ENCODE measurements at places on chromosomes 1 and 21.

- DNase-seq: no peak
Observed at GRCh38 chr1:183777328-183777727, 27.6 kb upstream of the RGL1 start.

DNA sequence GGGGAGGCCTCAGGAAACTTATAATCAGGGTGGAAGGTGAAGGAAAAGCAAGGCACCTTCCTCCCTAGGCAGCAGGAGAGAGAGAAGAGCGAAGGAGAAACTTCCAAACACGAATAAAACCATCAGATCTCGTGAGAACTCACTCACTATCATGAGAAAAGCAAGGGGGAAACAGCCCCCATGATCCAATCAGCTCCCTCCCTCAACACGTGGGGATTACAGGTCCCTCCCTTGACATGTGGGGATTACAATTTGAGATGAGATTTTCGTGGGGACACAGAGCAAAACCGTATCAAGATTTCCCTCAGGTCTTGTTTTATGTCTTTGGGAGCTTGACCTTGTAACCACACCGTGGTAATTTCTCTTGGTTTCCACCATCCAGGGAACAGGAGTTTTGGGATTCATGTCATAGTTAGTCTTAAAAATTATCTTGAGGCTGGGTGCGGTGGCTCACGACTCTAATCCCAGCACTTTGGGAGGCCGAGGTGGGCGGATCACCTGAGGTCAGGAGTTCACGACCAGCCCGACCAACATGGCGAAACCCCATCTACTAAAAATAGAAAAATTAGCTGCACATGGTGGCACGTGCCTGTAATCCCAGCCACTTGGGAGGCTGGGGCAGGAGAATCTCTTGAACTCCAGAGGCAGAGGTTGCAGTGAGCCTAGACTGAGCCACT, 47.2 kb upstream of the NBPF3 start:
- DNase-seq: no peak

- no peak for DNase-seq
Observed at GRCh38 chr1:204222764-204223055, 8.9 kb upstream of the GOLT1A start.

DNA sequence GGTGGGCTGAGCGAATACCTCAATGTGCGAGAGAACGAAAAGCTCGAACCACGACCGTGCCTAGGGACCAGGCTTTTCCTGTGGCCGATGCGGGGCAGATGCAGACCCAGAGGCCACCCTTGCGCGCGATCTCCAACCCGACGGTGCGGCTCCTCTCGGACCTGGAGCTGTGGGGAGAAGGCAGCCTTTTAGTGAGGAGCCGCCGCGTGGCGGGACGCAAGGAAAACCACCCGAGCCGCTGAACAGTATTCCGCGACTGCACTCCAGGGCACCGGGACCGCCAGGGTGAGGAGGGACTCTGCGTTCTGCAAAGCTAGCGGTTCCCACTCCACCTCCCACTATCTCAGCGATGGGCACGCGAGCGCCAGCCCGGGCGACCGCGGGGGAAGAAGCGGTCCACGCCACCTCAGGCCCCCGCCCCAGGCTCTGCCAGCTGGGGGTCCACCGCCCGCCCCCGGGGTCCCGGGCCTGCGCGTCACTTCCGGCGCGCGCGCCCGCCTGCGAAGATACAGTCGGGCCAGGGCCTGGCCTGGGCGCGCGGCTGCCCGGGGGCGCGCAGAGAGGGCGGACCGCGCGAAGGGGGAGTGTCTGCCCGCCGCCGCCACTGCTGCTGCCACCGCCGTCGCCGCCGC, 66.5 kb upstream of the PRKACB start:
- peak; percentile 76 for DNase-seq

- no peak for DNase-seq
Observed at GRCh38 chr1:46723901-46724300, 5.0 kb upstream of the EFCAB14 start.

DNA sequence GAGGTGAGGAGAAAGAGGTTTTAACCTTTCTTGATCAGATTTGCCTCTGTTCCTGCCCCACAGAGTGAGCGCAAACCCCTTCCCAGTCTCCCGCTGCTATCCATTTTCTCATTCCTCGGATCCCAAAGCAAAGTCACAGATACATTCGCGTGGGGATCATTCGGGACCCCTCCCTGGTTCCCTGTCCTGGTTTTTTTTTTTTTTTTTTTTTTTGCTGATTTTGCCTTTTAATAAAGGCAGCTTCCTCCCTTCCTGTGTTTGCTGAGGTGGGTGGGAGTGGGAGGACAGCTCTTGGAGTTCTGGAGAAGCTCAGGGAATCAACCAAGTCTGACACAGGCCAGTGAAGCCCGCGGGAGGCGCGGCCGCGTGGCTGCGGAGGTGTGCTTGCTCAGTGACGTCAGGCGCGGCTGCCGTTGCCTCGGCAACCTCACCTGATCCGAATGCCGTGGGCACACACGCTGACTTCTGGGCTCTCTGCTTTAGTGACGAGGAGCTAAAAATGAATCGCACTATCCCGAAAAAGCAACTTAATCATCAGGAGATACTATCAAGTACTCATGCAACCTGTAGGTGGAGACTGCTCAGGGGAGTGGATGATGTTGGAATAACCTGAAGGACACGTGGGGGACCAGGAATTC, 106.4 kb downstream of the TBX19 start:
- DNase-seq: peak; percentile 77

DNA sequence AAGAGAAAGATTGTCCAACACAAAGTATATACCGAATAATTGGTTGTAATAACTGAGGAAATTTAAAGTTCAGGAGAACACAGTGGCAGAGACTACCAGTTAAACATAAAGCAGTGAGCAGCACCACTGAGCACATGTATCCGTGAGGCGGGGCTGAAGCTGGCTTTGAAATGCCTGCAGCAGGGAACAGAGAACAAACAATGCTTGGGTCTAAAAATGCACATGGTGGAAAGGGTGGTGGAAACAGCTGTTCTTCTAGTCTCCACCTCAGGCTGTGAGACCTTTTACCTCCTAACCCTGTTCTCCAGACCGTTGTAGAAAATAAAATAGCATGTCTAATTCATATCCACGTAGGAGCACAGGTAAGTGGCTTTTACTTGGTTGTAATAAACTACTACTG, 7.7 kb upstream of the GNG4 start:
- no peak for DNase-seq

DNA sequence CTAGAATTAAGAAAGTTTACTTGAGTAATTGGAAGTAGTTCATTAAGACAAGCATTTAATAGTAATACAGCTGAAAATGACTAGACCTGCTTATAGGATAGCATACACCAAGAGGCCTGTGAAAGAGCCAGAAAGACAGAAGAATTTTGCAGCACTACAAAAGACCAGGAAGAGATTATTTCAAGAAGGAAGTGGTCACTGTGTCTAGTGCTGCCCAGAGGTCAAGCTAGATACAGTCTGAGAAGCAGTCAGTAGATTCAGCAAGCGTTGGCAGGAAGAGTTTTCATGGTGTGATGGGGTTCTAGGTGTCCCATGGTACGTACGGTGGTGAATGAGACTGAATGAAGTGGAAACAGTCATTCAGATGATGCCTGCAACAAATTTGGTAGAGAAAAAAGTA, 31.5 kb downstream of the RGS8 start:
- DNase-seq: no peak

- no peak for DNase-seq
Observed at GRCh38 chr1:48693674-48694320, 82.9 kb downstream of the BEND5 start.

DNA sequence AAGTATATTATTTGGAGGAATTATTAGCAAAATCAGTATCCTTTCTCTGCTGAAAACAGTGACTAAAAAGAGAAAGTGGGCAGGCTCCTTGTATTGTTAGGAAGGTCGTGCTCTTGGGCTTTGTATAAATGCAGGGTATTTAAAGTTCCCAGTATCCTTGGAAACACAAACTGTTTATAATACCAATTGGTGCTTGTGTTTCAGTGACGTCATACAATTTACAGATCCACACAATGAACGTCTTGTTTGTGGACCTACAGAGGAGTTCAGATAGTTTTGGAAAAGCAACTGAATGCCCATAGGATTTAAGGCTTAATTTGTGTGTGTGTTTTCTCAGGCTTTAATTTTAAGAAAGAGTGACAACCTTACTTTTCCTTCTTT, 168.2 kb downstream of the RASAL2 start:
- peak; percentile 22 for DNase-seq

- DNase-seq: no peak
Observed at GRCh38 chr1:14946684-14947238, 206.8 kb upstream of the TMEM51 start.

DNA sequence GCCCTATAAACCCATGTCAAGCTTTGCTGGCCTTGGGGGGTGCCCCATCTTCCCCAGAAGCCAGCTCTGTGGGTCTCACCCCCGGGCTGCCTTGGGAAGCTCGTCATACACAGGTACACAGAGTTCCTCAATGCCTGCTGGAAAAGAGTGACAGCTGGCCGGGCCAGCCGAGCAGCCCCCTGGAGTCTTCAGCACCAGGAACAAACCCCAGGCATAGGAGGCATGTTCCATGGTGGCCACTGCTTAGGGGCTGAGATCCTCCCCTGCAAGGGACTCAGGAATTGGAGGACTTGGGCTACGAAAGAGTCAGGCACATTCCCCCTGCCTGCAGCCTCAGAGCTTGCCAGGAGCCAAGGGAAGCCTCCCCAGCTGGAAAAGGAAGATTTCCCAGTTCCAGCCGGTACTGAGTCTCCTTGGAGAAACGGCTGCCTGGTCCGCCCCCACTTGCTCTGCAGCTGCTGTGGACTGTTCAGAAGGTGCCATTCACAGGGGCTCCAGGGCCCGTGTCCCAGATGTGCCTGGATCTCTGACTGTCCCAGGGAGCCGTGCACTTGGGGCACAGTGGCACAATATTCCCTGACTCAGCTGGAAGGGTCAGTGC, 89.5 kb downstream of the STUM start:
- no peak for DNase-seq

DNA sequence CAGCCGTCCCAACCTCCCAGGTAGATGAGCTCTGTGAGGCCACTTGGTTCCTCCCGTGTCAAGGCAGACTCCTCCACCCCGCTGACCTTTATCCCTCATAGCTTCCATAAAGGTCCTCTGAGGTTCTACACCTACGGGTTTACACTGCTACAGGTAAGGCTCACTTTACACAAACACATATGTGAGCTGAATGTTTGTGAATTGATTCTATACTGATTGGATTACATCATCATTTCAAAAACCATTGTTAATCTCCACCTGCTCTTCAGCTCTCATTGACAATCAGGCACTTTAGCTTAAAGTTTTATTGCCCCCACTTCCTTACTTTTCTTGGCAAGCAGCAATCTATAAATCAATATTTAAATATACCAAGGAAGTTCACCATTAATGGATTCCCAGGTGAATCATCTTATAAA, 12.8 kb upstream of the RGS16 start:
- DNase-seq: peak; percentile 6

DNA sequence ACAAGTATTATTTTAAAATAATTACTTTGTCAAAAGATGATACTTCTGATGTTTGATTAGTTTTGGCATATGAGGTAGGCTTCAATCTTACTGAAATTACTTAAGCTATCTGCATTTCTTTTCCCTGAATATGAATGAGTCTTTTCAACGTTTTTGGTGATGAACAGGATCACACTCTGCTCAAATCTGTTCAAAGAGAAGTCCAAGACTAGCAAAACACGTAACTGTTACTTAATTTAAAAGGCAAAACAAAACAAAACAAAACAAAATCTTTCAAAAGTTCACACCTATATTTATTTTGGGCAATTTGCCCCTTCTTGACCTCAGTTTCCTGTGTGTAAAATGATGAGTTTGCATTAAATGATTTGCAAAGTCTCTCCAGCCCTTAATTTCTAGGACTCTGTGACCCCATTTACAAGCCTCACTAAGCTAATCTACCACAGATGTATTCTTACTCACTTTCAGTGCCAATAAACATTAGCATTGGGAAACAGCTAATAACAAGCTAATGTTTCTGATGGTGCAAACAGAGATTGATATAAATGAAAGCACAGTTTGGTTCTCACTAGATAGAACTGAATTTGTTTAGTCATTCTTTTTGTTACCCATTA, 865.4 kb downstream of the LTN1 start:
- no peak for DNase-seq

DNA sequence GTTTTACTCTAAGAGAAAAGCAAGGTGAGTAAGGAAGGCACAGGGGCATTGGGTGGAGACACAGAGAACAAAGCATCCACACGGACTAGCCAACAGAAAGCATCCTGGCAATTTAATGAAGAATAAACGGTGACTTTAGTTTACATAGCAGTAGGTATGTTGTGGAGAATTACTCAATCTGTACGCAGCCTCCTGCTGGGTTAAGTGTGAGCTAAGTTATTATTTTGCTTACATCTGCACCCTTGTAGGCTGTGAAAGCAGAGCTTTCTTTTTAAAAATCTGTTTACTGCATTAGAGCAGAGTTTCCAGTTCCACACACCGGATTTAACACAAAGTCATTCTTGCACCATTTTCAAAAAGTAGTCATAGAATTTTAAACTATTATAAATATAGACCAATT, 144.5 kb downstream of the AKT3 start:
- no peak for DNase-seq

DNA sequence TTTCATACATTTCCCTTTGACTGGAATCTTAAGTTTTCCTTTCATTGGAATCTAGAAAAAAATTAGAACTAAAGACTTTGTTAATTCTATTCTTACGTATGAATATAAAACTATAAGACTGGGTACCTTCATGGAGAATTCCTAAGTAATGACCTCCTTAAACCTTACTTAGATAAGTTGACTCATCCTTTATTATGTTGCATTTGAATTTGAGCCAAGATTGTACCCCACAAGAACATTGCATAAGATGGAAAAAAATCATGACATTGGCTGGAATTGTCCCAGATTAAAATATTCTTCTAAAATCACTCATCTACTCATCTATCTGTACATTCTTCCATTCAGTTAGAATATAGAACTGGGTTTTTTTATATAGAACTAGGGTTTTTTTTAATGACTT, 137.4 kb downstream of the C1orf21 start:
- DNase-seq: no peak

DNA sequence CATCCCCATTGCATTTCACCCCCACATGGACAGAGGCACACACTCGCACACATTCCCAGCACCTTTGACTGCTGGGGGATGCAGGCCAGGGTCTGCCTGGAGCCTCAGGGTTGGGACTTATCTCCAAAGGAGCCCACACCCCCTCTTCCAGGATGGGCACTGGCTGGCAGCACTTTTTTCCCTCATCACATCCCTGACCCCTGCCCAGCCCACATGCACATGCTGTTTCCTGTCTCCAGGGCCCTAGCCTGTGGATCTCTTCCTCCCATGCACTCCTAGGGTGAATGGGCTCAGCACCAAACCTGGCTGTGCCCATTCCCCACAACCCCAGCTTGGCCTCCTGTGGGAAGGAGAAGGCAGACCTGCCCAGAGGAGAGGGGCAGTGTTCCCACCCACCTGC, 59.3 kb downstream of the STUM start:
- no peak for DNase-seq

- no peak for DNase-seq
Observed at GRCh38 chr1:218665221-218665620, 320.1 kb downstream of the TGFB2 start.

- no peak for DNase-seq
Observed at GRCh38 chr1:168893359-168893801, 164.4 kb upstream of the DPT start.

GRCh38 chr1:1920057-1920607, 1.1 kb upstream of the TMEM52 start:
- DNase-seq: no peak

All from NCI-H1436 (cell line).